NAMALWA (cell line): ENCODE measurements at places on chromosomes 1 and 21.

DNA sequence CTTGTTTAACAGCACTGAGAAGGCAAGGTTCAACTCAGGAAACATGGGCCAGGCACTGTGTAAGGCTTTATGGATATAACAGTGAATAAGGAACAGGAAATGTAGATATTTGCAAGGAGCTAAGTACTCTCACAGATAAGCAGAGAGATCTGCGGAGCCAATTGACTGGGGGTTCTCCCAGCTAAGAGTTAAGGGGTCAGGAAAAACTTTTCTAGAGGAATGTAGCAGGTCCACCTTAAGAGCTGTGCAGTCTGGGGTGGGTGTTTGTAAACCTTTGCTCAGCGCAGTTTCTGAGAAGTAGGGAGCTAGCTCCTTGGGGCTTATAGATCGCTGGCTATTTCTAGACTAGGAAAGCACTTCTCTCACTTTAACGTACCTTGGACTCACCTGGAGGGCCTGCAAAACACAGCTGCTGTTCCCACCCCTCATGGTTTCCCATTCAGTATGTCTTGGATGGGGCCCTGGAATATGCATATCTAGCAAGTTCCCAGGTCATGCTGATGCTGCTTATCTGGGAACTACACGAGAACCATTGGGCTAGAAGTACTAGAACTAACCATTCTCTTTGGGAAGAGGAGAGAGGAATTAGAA is 51.7 kb downstream of the TLCD4 start:
- no peak for DNase-seq

GRCh38 chr1:151720125-151720524 is 1.2 kb upstream of the RIIAD1 start:
- DNase-seq = no peak

DNA sequence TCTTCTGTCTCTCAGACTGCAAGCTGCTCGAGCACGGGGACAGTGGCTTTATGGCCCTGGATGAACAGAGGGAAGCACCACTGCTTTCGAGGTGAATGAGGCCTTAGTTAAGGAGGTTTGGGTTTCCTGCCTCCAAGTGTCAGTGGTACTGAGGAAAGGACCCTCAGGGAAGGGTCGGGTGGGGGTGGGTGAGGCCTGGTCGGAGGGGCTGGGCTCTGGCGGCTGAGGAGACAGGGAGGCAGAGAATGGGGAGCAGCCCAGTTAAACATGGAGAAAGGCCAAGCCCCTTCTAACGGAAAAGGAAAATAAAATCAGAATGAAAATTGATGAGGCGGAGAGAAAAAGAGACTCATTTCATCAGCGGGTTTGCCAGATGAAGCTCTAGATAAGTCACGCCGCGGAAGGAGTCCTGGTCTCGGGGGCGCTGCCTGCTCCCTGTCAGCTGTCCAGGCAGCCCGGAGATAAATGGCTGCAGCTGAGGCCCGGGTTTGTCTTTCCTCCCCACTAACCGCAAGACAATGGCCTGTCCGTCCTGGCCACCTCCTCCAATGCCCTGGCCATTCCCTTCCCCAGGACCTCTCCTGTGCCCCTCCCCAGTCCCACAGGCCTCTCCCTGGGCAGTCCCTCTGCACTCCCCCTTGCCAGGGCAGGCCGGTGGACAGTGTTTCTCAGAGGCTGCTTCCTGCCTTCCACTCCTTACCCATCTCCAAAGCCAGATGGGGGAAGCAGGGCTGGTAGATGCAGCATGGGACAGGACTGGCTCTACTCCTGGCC is 55.2 kb downstream of the LRRN2 start:
- no peak for DNase-seq

GRCh38 chr1:202374099-202374498 is 25.6 kb downstream of the PPP1R12B start:
- DNase-seq = no peak

- no peak for DNase-seq
These were observed 53.1 kb upstream of the ZNF648 start for GRCh38 chr1:182114627-182115023.

- no peak for DNase-seq
These were observed 22.8 kb downstream of the COA6 start for GRCh38 chr1:234396092-234396491.

- DNase-seq = no peak
These were observed 70.1 kb upstream of the GORAB start for GRCh38 chr1:170461762-170462384.

DNA sequence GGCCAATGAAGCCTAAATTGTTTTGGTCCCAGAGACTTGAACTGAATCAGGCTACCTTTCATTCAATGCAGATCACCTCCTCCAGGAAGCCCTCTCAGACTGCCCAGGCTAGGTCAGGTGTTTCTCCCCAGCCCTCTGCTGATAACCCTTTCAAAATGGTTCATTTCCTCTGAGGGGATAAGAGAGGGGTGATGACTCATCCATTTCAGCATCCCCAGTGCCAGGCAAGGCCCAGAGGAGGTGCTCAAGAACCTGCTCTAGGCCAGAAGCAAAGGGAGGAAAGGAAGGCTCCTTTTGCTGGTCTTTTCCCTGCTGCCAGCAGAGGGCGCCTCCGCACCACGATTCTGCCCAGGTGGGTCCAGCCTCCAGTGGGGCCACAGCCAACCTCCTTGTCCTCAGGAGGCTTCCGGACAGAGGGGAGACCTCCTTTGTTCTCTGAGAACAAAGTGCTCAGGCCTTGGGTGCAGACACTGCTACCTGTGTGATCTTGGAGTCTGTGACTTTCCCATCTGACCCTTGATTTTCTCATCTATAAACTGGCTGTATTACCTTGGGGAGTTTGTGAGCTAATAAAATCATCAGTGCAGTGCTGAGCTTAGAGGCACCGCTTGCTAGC is 45.3 kb upstream of the ARHGEF10L start:
- DNase-seq = peak; percentile 91

DNA sequence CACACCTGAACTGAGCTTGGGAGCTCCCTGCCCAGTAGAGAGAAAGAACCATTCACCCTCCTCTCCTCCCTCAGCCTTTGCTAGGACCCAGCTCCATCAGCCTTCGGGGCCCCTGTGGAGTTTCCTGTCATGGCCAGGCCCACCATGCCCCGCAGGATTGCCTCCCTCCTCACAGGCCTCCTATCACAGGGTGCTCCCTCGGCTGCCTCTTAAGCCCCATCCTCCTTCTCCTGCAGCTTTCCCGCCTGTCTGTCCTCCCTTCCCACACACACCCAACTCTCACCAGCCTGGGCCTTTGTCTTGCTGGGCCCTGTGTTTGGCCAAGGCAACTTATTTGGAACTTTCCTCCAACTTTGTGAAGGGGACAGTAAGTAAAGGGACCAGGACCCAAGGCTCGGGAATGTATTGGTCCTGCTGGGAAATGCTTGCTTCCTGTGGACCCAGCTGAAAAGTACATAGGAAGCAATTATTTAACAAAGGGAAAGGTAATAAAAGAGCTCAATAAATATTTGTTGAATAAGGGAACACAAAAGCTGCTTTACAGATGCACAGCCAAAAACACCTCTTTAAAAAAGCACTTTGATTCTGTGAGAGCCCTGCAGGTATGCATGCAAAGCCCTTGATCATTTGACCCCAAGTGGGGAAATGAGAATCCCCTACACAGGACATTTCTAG is 31.6 kb upstream of the TENT5C start:
- no peak for DNase-seq

- DNase-seq = no peak
These were observed 30.7 kb upstream of the ACTRT2 start for GRCh38 chr1:2990376-2991115.

DNA sequence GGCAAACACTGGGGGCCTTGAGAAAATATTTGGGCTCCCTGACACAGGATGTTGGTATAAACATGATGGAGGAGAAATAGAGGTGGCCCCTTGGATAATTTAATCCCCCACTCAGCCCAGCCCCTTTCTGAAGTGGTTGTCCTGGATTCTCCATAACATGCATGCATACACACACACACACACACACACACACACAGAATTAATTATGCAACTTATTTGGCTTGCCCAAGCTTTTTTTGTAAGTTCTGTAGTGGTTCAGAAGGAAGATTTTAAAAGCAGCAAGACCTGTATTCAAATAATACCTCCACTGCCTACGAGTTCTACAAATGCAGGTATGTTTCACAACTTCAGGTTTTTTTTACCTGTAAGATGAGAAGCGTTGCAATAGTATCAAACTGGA is 15.0 kb downstream of the ATF3 start:
- DNase-seq = no peak

DNA sequence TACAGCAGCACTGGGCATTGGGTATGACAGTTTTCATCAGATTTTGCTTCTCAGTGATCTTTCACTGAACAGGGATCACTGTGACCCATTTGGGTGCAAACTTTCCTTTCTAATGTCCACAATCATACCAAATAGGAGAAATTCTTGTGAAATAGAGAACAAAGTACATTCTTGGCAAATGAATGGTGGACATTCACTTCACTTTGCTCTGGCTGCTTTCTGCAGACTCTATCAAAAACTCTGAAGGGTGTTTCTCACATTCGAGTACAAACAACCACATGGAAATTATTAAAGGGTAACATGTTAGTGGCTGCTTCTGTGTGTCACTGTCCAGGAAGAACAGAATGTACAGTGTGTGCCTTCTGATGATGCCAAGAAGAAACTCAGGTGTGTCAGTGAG is 61.9 kb upstream of the ADAM30 start:
- DNase-seq = no peak

DNA sequence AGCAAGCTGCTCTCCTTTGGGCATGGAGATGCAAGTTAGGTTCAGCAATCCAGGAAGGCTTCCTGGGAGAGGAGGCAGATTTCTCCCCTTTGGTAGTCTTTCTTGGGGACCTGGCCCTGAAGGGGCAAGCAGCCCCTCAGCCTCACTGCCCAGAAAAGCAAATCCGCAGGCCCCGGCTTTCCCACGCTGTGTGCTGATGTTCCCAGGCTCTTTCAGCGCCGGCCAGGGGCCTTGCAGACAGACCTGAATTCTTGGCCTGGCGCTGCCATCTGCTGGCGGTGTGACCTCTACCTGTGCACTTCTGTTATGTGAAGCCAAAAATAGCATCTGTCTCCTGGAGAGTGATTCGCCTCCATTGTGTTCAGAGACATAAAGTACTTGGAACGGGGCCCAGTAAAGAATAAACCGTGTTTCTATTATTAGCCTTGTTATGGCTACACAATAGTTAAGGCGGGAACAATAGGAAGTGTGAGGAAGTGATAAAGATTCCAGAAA is 64.8 kb downstream of the ALPL start:
- DNase-seq = peak; percentile 45

DNA sequence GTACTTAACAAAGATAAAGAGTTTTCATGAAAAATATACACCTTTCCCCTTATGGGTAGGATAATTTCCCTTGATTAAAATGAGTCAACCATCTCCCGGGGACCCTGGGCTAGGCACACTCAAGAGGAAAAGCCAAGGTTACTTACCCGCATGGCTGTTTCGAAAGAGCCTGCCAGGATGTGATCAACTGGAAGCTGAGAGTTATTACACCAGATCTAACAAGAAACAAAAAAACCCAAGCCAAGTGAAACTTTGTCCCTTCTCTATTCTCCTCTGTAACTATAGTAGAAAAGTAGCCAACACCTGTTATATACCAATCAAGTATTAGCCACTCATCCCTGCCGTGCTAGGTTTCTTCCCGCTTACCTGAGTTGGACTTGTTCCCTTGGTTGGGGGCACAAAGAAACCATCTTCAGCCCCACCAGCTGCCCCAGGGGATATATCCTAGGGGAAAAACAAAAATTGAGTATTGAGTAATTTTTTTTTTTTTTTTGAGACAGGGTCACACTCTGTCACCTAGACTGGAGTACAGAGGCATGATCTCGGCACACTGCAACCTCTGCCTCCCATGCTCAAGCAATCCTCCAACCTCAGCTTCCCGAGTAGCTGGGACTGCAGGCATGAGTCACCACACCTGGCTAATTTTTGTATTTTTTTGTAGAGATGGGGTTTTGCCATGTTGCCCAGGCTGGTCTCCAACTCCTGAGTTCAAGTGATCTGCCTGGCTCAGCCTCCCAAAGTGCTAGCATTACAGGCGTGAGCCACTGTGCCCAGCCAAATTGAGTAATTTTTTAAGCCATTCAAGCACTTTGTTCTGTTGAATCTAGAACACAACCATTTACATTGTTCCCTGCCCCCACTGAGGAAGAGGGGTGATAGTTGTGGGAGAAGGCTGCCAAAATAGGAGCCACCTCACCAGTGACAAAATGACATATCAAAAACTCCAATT is 8.4 kb upstream of the PEX19 start:
- DNase-seq = no peak

DNA sequence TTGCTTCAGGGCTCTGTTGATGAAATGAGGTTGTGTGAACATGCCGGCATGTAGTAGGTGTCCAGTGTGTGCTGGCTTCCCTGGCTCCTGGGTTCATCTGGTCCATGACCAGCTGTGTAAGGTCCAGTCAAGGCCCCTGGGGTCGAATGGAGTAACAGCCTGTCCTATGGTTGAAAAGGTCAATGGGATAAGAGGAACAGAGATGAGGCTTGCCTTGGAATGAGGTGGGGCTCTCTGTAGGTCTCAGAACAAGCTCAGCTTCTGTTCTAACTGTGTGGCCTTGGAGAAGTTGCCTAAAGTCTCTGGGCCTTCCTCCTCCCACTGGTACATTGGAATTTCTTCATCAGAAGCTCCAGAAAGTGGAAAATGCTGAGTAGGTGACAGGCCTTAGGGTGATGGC is 26.6 kb downstream of the RPS6KA1 start:
- DNase-seq = no peak

- DNase-seq = peak; percentile 78
These were observed 20.1 kb downstream of the ECE1 start for GRCh38 chr1:21270086-21270689.
